ENCODE measurements at places on chromosomes 3 and 15. TPM values are rescaled to one million over a fixed set of nuclear protein-coding genes. Genes with fewer than 3 reads are reported as not detected.

DNA sequence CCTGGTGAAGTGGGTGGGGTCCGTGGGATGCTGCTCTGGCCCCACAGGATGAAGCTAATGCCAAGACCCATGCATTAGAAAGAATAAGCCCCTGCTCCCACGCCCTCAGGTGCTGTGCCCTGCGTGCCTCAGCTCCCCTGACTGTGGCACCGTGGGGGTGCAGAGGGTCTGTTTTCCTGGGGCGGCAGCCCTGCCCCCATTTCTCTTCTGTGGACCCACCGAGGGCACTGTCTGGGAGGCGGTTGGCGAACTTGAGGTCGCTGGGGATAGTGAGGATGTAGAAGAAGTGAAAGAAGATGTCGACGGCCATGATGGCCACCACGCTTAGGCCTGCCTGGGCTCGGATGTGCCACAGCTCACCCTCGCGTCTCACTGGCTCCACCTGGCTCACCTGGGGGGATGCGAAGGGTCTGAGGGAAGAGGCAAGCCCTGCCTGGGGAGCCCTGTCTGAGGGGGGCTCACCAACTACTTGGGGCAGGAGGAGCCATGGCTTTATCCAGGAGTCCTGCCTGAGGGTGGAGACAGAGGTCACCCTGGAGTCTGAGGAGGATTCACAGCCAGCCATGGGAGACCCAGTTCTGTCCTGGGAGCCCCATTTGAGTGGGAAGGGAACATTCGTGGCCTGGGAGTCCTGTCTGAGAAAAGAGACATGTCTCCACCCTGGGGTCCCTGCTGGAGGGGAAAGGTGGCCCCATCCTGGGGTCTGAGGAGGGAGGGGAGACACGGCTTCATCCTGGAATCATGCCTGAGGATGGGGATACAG, 5.1 kb downstream of the HHATL start:
- no peaks in the 10 kb centered on the region for H3K36me3 ChIP-seq
- no peak overlapping the region for H3K4me3 ChIP-seq
- DNase-seq = no peak

TMCO5A gene
- total RNA-seq = not detected

DNA sequence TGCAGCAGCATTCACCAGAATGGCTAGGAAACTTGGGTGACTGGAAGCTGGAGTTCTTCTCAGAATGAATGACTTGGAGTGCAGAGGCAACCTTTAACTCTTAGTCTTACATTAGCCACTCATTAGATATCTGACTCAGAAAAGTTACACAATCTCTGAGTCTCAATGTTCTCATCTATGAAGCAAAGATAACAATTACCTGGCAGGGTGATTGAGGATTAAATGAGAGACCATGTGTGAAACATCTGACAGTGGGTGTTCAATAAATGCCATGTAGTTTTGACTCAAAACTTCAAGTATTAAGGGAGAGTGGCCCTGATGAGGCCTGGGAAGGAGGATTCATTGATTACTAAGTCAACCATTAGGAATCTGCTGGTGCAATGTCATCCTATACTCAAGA, 48.3 kb downstream of the MRPL3 start:
- H3K27me3 ChIP-seq = no peaks in the 10 kb centered on the region
- peaks cover 24% of the 10 kb centered on the region for H3K4me1 ChIP-seq
- H3K27ac ChIP-seq = no peak overlapping the region
- DNase-seq = no peak

GRCh38 chr3:133258358-133258757, 141.5 kb upstream of the BFSP2 start:
- DNase-seq = no peak
- no peak overlapping the region for H3K27ac ChIP-seq
- H3K4me3 ChIP-seq = no peak overlapping the region
- no peaks in the 10 kb centered on the region for H3K36me3 ChIP-seq
- H3K27me3 ChIP-seq = no peaks in the 10 kb centered on the region

GRCh38 chr3:65597226-65597951, 441.3 kb downstream of the MAGI1 start:
- H3K36me3 ChIP-seq = no peaks in the 10 kb centered on the region
- H3K27me3 ChIP-seq = no peaks in the 10 kb centered on the region
- H3K4me1 ChIP-seq = peaks cover 32% of the 10 kb centered on the region
- H3K27ac ChIP-seq = no peak overlapping the region
- peak overlapping the region; percentile 53 for H3K4me3 ChIP-seq
- DNase-seq = no peak

GNAT1 gene
- not detected for total RNA-seq

FBXO40 gene
- total RNA-seq = 245 TPM

GRCh38 chr15:39589815-39590644, 9.2 kb downstream of the THBS1 start:
- H3K36me3 ChIP-seq = peaks cover 100% of the 10 kb centered on the region
- no peak for DNase-seq
- H3K4me3 ChIP-seq = no peak overlapping the region
- H3K27me3 ChIP-seq = no peaks in the 10 kb centered on the region
- peaks cover 24% of the 10 kb centered on the region for H3K4me1 ChIP-seq

TRANK1 gene
- 6.6 TPM for total RNA-seq

DNA sequence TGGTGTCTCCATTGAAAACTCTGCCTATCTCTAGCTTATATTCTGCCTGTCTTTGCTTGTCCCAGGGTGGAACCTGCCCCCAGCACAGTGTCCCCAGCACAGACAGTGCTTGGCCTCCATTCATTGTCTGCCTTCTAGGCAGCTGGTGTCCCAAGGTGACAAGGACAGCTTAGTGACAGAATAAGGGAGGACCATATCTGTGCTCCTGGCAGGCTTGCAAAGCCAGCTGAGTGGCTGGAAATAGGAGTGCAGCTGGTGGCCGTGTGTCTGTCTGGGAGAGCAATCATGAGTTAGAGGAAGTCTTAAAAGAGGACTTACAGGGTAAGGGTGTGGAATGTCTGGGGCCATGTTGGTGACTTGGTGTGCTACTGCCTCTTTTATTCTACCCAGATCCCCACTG, 33.4 kb downstream of the SCN5A start:
- H3K27ac ChIP-seq = peak overlapping the region; percentile 92
- H3K4me1 ChIP-seq = peaks cover 60% of the 10 kb centered on the region
- peak; percentile 57 for DNase-seq
- H3K4me3 ChIP-seq = no peak overlapping the region
- H3K36me3 ChIP-seq = peaks cover 9% of the 10 kb centered on the region

Data from left ventricle myocardium inferior (tissue), 1 donor.